ENCODE measurements at places on chromosomes 4 and X.

DNA sequence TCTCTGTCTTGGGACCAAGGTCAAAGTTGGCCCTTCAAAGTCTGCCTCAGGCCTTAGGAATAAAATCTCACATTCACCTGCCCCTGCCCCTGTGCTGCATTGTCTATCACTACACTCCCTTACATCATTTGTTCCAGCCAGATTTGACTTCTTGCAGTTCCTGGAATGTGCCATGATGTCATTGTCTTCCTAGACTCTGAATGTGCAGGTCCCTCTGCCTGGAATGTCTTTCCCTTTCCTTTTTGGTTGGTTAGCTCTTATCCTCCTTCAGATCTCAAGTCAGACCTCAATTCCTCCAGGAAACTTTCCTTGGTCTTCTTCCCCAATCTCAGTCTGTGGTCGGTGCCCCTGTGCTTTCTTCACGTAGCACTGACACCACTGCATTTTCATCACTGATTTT, 67.7 kb upstream of the EFNB1 start:
- DNase-seq = no peak

DNA sequence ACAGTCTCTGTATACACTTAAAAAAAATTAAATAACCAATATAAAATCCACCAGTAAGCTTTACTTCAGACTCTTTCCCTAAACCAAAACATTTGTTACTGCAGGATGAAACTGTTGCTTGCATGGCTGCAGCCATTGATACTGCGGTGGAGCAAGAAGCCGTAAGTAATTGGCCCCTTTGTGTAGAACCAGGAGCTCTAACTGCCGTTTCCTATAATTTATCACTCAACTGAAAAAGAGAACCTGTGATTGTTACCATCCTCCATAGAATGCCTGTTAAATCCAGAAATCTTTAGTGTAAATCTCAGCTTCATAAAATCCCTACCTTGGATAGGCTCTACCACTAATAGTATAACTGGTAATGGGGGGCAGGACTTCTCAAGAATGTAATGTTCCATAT, 62.6 kb downstream of the KIF4A start:
- no peak for DNase-seq

DNA sequence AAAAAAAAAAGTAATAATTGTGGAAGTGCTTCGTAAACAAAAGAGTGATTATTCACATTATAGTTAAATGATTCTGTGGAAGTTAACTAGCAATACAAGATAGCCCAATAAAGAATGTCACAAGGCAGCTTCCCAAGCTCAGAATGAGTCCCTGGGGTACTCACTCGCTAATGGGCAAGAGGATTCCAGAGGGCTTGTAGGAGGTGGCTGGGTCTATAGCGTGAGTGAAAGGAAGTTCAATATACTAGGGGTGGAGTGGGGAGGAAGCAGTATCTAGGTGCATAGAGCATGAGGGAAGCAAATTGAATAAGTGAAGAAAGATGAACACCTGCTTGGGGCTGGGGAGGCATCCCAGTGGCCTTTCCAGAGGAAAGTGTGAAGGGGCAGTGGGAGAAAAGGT, 42.5 kb downstream of the RTL5 start:
- no peak for DNase-seq

DNA sequence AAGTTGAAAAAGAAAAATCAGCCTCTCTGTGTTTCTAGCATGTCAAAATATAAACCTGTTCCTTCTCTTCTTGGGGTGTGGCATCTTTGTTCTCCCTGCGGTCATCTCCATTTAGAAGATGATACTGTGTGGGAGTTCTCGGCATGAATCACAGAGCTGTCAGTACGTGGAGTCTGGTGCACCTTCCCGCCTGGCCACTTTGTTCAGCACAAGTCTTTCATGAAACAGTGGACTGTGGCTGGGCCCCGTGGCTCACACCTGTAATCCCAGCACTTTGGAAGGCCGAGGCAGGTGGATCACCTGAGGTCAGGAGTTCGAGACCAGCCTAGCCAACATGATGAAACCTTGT, 166.5 kb downstream of the MAML3 start:
- no peak for DNase-seq

- no peak for DNase-seq
Measured at GRCh38 chrX:68596871-68597270, 50.6 kb upstream of the STARD8 start.

- no peak for DNase-seq
Measured at GRCh38 chr4:161252520-161253141, 911.2 kb downstream of the FSTL5 start.

DNA sequence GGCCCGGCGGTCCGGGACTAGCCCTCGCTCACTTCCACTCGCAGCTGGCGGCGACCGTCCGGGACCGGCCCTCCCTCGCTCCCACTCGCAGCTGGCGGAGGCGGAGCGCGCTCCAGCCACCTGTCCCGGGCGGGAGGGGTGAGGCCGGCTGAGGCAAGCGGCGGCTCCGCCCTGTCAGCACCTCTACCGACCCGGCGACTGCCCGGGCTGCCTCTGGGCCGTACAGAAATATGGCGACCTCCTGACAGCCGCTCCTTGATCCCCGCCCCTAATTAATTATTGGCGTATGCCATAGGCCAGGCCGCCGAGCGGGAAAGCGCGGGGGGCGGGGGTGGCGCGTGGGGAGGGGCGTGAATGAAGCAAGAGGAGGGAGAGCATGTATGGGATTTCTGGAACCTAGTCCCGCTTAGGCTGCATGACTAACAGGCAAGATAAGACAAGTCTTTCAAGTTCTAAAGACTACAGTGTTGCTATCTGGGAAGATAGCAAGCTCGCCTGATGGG, at the start of gene MORC4:
TSS of gene MORC4 (minus strand) at position 200 of the 503 bp plus-strand sequence. CDS start 243 bp downstream, outside the sequence.
- DNase-seq = peak; percentile 85

GRCh38 chrX:63675716-63676115, 109.3 kb downstream of the ARHGEF9 start:
- no peak for DNase-seq

GRCh38 chr4:76953956-76954355, 4.4 kb downstream of the SEPTIN11 start:
- DNase-seq = no peak

DNA sequence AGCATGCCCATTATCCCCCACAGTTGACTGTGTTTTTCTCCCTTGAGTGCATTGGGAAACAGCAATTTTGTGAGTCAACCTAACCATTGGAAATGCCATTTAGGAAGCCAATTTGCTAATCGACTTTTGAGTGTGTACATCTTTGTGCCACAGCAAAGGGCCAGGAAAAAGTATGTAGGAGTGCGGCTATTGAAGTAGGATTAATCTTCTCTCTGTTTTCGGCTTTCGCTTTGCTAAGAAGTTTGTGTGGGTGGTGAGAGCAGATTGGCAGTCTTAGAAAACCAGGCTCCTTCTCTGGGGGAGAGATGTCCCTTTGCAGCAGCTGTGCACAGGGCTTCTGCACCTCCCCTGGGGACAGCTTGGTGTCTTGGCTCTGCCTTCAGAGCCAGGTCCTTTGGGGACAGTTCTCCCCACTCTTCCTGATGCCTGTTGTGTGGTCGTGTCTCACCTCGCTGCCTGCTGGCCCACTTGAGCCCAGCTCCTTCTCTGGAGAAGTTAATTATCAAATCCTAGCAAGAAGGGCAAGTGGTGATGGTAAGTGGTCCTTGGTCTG, 74.5 kb downstream of the GEMIN8 start:
- no peak for DNase-seq

All from activated CD4-positive, alpha-beta T cell treated with anti-CD3 and anti-CD28 coated beads, Interleukin-2, amount 10 ng/mL, durations not matched to agents 24 days and 14 days (primary cell).